CD4-positive, alpha-beta memory T cell (primary cell): ENCODE measurements at places on chromosomes 11 and 22. TPM values are rescaled to one million over a fixed set of nuclear protein-coding genes. Genes with fewer than 3 reads are reported as not detected.
A peak's percentile ranks its signal among the peaks of the same experiment; 100 is the strongest.

KRTAP5-8 gene
- not detected for total RNA-seq

DNA sequence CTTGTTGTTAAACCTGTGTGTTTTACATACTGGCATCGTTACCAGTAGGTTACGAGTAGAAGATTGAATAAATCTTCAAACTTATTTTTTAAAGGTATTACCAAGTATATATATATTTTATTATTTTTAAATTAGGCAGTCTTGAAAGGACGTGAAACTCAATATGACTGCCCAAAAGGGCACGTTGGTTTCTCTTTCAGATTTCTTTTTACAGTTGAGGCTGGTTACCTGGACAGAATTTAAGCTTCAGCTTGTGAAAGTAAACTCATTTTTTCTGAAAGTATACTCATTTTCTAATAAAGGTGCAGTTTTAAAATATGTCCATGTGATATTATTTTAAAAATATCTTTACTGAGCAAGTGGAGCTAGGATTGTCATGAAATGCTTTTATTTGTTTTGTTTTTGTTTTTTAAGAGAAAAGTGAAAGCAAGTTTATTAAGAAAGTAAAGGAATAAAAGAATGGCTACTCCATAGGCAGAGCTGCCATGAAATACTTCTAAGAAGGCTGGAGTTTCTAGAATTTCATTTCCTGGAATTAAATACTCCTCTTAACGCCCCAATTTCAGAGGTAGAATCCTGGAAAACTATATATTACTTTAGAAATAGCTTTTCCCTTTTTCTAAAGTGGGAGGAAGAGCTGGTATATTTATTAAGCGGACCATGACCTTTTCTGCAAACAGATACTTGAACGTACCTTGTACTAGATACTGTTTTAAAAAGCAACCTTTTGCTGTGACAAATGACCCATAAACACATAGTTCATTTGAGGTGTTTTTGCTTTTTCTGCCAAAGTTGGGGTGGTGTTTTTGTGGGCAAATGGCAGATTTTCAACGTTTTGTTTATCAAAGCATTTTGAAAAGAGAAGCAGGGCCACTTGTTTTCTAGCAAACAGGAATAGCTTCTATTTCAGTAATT lies 1.9 kb downstream of the FBXO7 start:
- H3K36me3 ChIP-seq = no peaks in the 10 kb centered on the region
- peak; percentile 5 for DNase-seq

- no peak for DNase-seq
- no peak overlapping the region for H3K27ac ChIP-seq
Measured at GRCh38 chr11:134901955-134902918, 490.2 kb upstream of the B3GAT1 start.

GLYAT gene
- not detected for total RNA-seq

GRCh38 chr11:2826679-2827056 lies 58.9 kb downstream of the CDKN1C start:
- H3K4me3 ChIP-seq = no peak overlapping the region
- H3K27ac ChIP-seq = no peak overlapping the region
- no peaks in the 10 kb centered on the region for H3K36me3 ChIP-seq
- DNase-seq = no peak
- no peaks in the 10 kb centered on the region for H3K4me1 ChIP-seq

RNF169 gene
- total RNA-seq = 24.6 TPM
